ENCODE measurements at places on chromosomes 2 and 18.

DNA sequence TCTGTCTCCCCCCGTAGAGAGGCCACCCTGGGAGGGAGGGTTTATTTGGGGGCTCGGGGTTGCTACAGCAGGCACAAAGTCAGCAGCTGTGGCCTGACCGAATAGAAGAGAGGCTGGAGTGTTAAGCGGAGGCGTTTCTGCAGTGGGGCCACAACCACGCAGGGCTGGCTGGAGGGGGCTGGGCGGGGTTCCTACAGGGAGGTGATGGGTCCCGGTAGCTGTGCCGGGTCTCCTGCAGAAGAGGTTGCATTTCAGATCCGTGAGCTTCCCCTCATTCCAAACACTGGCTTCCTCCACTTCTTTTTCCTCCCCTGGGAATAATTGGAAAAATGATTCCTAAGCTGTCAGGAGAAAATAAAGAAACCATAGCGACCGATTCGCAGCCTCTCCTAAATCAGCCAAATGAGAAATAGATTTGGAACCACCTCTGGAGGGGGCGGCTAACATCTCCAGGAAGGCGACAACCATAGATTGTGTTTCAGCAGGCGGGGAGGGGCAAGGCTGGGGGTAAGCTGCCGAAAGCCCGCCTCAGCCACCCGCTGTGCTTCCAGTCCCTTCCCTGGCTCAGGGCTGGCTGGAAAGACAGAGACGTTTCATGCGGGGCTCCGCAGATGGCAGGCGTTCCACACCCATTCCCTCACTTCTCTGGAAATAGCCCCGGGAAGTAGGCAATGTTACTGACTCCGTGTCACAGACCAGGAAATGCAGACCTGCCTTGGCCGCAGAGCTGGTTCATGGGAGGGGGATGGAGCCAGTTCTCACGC lies 85.6 kb upstream of the TAF1B start:
- peak; percentile 72 for DNase-seq

GRCh38 chr2:28661589-28662001 lies 90.0 kb upstream of the PPP1CB start:
- DNase-seq: no peak

GRCh38 chr2:187586011-187586641 lies 31.9 kb upstream of the TFPI start:
- DNase-seq: no peak

DNA sequence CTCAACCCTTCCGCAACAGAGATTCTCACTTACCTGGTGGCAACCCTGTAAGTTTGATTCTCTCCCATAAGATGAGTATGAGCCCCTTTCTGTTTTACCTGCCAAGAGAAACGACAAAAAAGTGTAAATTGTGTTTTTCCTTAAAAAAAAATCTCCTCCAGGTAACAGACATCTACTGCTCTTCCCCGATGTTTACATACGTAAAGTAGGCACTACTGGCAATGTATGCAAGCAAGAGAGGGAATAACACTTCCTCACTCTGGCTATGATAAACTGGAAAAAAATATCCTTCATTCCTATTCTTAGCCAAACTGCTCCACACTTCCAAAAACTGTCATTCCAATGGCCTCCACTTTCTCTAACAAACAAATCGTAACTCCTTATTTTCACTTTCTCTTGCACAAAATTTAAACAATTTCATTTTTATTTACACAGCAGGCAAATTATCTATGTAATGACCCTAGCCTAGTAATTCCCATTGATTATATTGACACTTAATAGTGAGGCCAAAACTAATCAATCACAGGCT lies 184.5 kb downstream of the TCF4 start:
- DNase-seq: no peak

- DNase-seq: no peak
Measured at GRCh38 chr2:25356088-25356487, 14.4 kb upstream of the DNMT3A start.

- no peak for DNase-seq
Measured at GRCh38 chr2:16663121-16663905, 2.3 kb downstream of the CYRIA start.

DNA sequence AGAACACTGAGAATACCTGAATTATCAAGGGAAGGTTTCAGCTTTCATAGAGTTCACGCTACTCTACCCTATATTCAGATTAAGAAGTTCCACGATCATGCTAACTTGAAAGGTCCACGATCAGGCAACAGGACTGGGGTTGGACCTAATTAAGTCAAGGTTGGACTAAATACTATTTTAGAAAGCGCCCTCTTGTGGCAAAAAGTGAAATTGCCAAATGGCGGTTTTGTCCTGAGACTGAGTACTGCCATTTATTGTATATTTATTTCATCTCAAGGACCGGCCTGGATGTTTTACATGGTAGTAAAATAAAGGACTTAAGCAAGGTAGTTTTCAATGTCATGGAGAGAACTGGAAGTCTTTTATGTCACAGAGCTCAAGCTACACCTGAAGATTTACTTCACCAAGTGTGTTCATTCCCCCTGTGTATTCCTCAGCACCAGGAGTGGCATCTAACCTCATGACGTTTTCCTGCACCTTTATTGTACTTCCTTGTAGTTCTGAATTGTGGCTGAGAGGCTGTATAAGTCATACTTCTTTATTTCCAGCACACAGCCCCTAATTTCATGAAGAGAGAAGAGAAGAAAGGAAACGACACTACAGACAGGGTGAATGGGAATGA lies 56.8 kb downstream of the SRD5A2 start:
- no peak for DNase-seq

DNA sequence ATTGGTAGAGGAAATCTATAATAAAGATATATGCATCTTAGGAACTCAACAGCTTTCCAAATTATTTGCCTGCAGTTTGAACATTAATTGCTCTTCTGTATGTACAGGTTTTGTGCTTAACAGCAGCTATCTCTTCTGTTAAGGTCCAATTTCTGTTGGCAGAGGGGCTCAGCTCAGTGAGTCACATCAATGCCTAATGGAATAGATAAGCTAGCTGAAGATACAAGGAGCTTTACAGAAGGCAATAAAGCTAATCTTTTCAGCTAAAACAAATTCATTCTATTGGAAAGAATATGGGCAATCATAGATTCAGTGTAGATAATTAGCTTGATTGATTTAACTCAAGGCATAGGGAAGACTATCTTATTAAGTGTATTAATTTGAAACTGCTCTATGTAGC lies 58.4 kb upstream of the UNC80 start:
- DNase-seq: no peak

- no peak for DNase-seq
Measured at GRCh38 chr18:58117786-58118403, 73.9 kb downstream of the NEDD4L start.

GRCh38 chr2:159138642-159139182 lies 147.8 kb downstream of the WDSUB1 start:
- DNase-seq: no peak

- no peak for DNase-seq
Measured at GRCh38 chr2:133947057-133947456, 306.8 kb upstream of the MGAT5 start.

DNA sequence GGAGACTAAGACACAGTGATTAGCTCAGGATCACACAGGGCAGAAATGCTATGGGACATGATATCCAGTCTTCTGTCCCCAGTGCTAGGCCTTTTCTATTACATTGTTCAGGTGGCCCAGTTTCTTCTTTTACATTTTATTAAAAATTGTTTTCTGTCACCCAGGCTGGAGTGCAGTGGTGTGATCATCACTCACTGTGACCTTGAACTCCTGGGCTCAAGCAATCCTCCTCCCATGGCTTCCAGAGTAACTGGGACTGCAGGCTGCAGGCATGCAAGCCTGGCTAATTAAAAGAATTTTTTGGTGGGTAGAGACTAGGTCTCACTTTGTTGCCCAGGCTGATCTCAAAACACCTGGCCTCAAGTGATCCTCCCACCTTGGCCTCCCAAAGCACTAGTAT lies 15.4 kb downstream of the PDK1 start:
- no peak for DNase-seq

GRCh38 chr2:206240327-206240726 lies 34.1 kb upstream of the ZDBF2 start:
- DNase-seq: no peak

DNA sequence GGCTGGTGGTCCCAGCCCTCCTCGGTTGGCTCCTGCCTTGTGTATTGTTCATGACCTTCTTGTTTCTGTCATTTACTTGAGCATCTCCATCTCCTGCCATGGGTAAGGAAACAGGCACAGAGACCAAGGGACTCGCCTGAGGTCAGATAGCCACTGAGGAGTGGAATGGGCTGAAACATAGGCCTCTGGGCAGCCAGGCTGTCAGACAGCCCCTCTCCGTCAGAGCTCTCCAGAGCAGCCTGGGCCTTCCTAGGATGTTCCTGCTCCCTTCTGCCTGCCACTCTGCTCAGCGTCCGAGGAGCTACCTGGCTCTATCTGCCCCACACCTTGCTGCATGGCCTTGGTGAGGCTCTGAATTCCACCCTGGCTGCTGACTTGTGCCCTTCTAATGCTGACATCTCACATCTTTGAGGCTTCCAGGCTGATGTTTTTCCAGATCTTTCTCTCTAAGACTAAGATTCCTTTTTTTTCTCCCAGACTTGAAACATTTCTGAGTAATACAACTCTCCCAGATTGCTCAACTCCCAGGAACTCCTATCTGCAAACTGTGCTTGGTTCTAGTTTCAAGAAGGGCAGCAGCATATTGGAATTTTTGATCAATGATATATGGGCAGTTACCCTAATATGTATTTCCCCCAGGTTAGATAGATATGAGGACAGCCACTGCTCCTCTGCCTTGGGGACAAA lies 67.7 kb downstream of the MCFD2 start:
- no peak for DNase-seq

DNA sequence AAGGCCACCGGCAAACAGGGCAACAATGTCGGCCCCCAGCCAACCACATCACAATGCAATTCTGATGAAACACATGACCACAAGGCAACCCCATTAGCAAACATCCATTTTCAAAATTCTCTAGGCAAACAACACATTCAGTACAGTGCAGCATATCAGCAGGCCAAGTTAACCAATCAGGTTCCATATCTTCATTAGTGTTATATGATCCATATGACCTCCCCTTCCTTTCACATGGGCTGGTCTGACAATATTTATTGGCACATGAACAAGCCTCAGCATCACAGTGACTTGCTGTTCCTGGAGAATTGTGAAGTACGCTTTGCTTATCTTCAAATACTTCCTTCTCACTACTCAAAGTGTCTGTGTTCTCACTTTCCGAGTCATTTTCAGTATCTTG lies 19.8 kb downstream of the RNF103 start:
- no peak for DNase-seq

DNA sequence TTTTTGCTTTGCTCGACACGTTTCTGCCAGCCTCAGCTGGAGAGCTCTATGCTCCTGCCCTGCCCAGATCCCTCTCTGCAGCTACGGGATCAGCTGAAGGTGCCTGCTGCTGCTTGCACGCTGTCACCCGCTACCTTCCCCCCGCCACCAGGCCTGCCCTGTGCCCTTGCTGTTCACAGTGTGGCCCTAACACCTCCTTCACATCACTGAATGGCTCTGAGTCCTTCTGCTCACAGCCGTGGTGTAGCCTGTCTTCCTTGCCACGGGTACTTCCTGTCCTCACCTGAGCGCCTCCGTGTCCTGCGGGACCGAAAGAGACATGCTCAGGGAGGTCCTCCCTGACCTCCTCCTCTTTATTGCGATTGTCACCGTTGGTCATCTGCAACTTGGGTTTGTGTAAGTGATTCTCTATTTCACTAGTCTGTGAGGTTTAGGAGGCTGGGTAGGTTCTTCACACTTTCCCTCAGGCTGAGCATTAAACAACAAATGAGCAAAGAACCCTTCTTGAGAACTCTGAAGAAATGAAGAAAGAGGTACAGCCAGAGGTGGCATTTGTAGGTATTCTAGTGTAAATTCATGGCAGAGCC lies 127.5 kb downstream of the NCK2 start:
- DNase-seq: no peak

- DNase-seq: no peak
Measured at GRCh38 chr18:1559563-1559962, 654.9 kb downstream of the ADCYAP1 start.

- no peak for DNase-seq
Measured at GRCh38 chr2:177556153-177556552, 163.6 kb downstream of the AGPS start.

- no peak for DNase-seq
Measured at GRCh38 chr2:8639122-8639635, 42.7 kb upstream of the ID2 start.

- no peak for DNase-seq
Measured at GRCh38 chr18:78511666-78512601, 467.7 kb upstream of the SALL3 start.
